ENCODE measurements at places on chromosomes 7 and 10. TPM values are rescaled to one million over a fixed set of nuclear protein-coding genes. Genes with fewer than 3 reads are reported as not detected.

GRCh38 chr10:129494176-129494575 lies 27.1 kb downstream of the MGMT start:
- H3K36me3 ChIP-seq, result peaks cover 37% of the 10 kb centered on the region
- no peaks in the 10 kb centered on the region for H3K27me3 ChIP-seq
- no peak for DNase-seq
- H3K4me1 ChIP-seq, result peaks cover 10% of the 10 kb centered on the region
- H3K27ac ChIP-seq, result no peak overlapping the region
- H3K4me3 ChIP-seq, result no peak overlapping the region

- H3K27ac ChIP-seq, result no peak overlapping the region
- H3K36me3 ChIP-seq, result no peaks in the 10 kb centered on the region
- DNase-seq, result no peak
- H3K27me3 ChIP-seq, result peaks cover 23% of the 10 kb centered on the region
Observed at GRCh38 chr10:4982764-4983226, 19.6 kb downstream of the AKR1C1 start.

GRCh38 chr7:151366166-151366879 lies 24.7 kb downstream of the NUB1 start:
- H3K4me1 ChIP-seq, result peaks cover 8% of the 10 kb centered on the region
- peak; percentile 18 for DNase-seq
- no peak overlapping the region for H3K27ac ChIP-seq
- peaks cover 22% of the 10 kb centered on the region for H3K36me3 ChIP-seq
- no peak overlapping the region for H3K4me3 ChIP-seq

ANKRD30A gene
- total RNA-seq, result not detected

GRCh38 chr10:32347363-32348022 lies 535 bp upstream of the EPC1 start:
- no peak for DNase-seq
- H3K4me1 ChIP-seq, result peaks cover 50% of the 10 kb centered on the region
- no peaks in the 10 kb centered on the region for H3K27me3 ChIP-seq
- H3K4me3 ChIP-seq, result peak overlapping the region; percentile 89

GRCh38 chr10:103171278-103171677 lies 21.8 kb downstream of the NT5C2 start:
- no peaks in the 10 kb centered on the region for H3K36me3 ChIP-seq
- no peak overlapping the region for H3K27ac ChIP-seq
- H3K4me3 ChIP-seq, result no peak overlapping the region
- peaks cover 5% of the 10 kb centered on the region for H3K4me1 ChIP-seq
- DNase-seq, result no peak

- H3K27me3 ChIP-seq, result peaks cover 40% of the 10 kb centered on the region
- H3K4me3 ChIP-seq, result no peak overlapping the region
- DNase-seq, result no peak
- H3K27ac ChIP-seq, result no peak overlapping the region
Observed at GRCh38 chr10:88070080-88070880, 206.9 kb downstream of the PTEN start.

GRCh38 chr7:37089972-37090371 lies 358.7 kb downstream of the ELMO1 start:
- no peak overlapping the region for H3K4me3 ChIP-seq
- H3K27me3 ChIP-seq, result no peaks in the 10 kb centered on the region

DNA sequence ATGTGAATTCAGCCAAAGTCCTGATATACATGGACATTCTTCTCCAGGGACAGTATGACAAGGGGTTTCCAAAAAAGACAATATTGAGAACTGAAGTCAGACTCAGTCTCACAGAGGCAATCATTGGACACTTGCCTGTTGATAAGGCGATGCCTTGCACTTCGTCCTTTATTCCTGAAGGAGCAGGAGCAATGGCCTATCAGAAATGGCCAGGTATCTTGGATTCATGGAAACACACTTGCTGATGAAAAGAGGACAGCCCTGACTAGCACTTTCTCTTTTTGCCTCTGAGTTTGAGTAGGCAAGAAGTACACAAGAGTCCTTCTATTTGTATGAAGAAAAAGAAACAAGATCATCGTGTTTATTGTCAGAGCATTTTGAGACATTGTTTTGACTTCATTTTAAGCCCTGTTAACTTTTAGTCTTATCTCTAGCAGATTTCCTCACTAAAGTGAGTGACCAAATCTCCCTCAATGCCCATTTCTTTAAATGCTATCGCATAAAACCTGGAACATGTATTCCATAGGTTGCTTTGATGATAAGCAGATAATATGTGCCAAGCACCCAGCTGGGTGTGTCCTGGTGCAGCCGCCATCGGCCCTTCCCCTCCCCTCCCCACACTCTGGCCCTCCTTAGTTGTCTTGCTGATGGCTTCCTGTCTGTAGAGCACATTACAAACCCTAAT lies 26.6 kb downstream of the ST8SIA6 start:
- no peak for DNase-seq
- H3K27me3 ChIP-seq, result no peaks in the 10 kb centered on the region

- H3K4me3 ChIP-seq, result no peak overlapping the region
- H3K4me1 ChIP-seq, result peaks cover 16% of the 10 kb centered on the region
- no peak for DNase-seq
- H3K27me3 ChIP-seq, result no peaks in the 10 kb centered on the region
Observed at GRCh38 chr7:121341933-121342332, 13.1 kb downstream of the WNT16 start.

NAT16 gene
- not detected for total RNA-seq

GRCh38 chr7:98085674-98086073 lies 21.0 kb upstream of the LMTK2 start:
- no peaks in the 10 kb centered on the region for H3K27me3 ChIP-seq
- H3K27ac ChIP-seq, result no peak overlapping the region
- H3K4me1 ChIP-seq, result no peaks in the 10 kb centered on the region
- no peak overlapping the region for H3K4me3 ChIP-seq
- no peak for DNase-seq

GRCh38 chr10:111233439-111233838 lies 156.6 kb downstream of the ADRA2A start:
- H3K36me3 ChIP-seq, result no peaks in the 10 kb centered on the region
- no peaks in the 10 kb centered on the region for H3K4me1 ChIP-seq
- no peak overlapping the region for H3K4me3 ChIP-seq
- H3K27me3 ChIP-seq, result peaks cover 13% of the 10 kb centered on the region
- no peak overlapping the region for H3K27ac ChIP-seq
- DNase-seq, result no peak

GRCh38 chr10:65194126-65194525 lies 1672.9 kb downstream of the REEP3 start:
- H3K36me3 ChIP-seq, result no peaks in the 10 kb centered on the region
- H3K4me3 ChIP-seq, result no peak overlapping the region
- no peak for DNase-seq
- H3K27me3 ChIP-seq, result no peaks in the 10 kb centered on the region

- DNase-seq, result no peak
- no peak overlapping the region for H3K27ac ChIP-seq
- no peaks in the 10 kb centered on the region for H3K4me1 ChIP-seq
- no peaks in the 10 kb centered on the region for H3K36me3 ChIP-seq
- no peaks in the 10 kb centered on the region for H3K27me3 ChIP-seq
Observed at GRCh38 chr10:1989090-1989489, 251.8 kb upstream of the ADARB2 start.

LRRC4 gene
- total RNA-seq, result not detected

AOAH gene
- total RNA-seq, result 136 TPM

GRCh38 chr10:88787463-88787862 lies 15.1 kb upstream of the LIPM start:
- H3K27ac ChIP-seq, result no peak overlapping the region
- H3K4me1 ChIP-seq, result peaks cover 8% of the 10 kb centered on the region
- H3K36me3 ChIP-seq, result no peaks in the 10 kb centered on the region
- DNase-seq, result no peak
- no peak overlapping the region for H3K4me3 ChIP-seq

DNA sequence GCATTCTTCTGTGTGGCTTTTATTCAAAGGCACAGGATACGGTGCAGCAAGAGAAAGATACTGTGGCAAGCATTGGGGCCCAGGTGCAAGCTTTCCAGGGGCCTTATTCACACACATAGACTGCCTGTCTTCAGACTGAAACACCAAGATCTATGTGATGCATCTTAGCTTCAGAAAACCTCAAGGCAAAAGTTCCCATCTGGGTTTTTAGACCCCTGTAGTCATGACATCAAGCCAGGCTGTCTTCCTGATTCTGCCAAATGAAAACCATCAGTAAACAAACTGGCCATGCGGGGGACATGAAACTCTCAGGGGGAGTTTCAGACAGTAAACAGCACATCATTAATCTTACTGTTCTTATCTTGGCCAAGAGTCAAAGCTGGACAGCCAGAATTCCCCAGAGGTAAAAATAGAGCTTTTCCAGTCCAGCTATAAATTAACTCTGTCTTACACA lies 9.8 kb downstream of the AGBL3 start:
- peaks cover 27% of the 10 kb centered on the region for H3K36me3 ChIP-seq
- H3K27me3 ChIP-seq, result no peaks in the 10 kb centered on the region
- H3K4me1 ChIP-seq, result peaks cover 19% of the 10 kb centered on the region
- H3K27ac ChIP-seq, result no peak overlapping the region

ABCC2 gene
- 1.5 TPM for total RNA-seq

HOXA4 gene
- total RNA-seq, result not detected

GRCh38 chr10:930625-931325 lies 730 bp downstream of the LARP4B start:
- peaks cover 6% of the 10 kb centered on the region for H3K36me3 ChIP-seq
- peak; percentile 66 for DNase-seq
- H3K27ac ChIP-seq, result peak overlapping the region; percentile 87
- H3K4me3 ChIP-seq, result peak overlapping the region; percentile 95
- peaks cover 29% of the 10 kb centered on the region for H3K4me1 ChIP-seq

DNA sequence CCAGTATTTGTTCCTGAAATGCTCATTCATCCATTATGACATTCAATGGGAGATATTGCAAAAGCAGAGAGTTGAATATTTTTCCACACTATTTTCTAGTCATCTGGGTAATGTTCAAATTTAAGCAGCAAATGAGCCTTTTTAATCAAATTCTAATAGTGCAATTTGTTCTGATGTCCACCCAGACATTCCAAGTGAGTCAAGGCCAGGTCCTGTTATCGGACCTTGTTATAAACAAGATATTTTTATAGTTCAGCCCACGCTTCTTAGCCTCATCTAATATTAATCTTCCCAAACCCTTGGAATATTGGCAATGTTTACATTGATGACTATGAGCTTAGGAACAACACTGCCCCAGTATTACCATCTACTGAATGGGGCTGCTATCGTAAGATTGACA lies 500.1 kb upstream of the PHF14 start:
- no peak overlapping the region for H3K27ac ChIP-seq
- no peak overlapping the region for H3K4me3 ChIP-seq
- H3K4me1 ChIP-seq, result no peaks in the 10 kb centered on the region
- no peak for DNase-seq
- H3K27me3 ChIP-seq, result no peaks in the 10 kb centered on the region
- no peaks in the 10 kb centered on the region for H3K36me3 ChIP-seq

KCNMA1 gene
- 2.8 TPM for total RNA-seq

DNA sequence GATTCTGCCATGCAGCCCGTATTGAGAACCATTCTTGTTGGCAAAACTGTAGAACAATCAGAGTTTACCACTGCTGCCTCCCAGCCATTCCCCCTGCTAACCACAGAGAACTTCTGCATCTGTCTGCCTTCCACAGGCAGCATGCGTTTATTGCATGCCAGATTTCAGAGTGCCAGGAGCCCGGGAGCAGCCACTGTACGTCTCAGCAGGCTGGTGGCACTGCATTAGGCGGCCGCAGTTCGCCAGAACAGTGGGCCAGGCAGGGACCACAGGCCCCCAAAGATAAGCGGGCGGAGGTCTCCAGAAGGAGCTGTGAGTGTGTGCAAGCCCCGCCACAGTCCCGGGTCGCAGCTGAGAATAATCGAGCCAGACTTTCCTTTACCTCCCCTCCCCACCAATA lies 31.8 kb downstream of the ZNF467 start:
- peaks cover 22% of the 10 kb centered on the region for H3K27me3 ChIP-seq
- DNase-seq, result no peak
- peak overlapping the region; percentile 68 for H3K27ac ChIP-seq
- H3K4me3 ChIP-seq, result no peak overlapping the region
- H3K36me3 ChIP-seq, result no peaks in the 10 kb centered on the region

DNA sequence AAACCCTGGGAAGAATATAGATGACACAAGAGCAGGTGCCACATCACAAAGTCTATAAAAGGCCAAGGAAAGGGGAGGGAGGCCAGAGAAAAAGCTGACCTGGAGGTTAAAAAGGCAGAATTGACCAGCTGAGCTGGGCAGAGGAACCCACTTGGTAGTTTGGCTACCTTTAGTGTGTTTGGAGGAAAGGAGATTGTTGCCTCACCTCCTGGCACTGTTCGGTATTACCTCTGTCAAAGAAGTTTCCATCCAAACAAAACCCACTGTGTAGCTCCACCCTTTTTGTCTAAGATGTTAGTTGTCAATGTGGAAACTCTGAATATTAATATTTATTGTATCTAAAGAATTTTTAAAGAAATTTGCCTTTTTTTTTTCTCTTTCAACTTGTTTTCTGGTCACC lies 23.4 kb downstream of the ENTPD7 start:
- H3K4me3 ChIP-seq, result no peak overlapping the region
- H3K4me1 ChIP-seq, result peaks cover 4% of the 10 kb centered on the region
- H3K36me3 ChIP-seq, result no peaks in the 10 kb centered on the region
- H3K27ac ChIP-seq, result no peak overlapping the region
- no peak for DNase-seq
- no peaks in the 10 kb centered on the region for H3K27me3 ChIP-seq

TUBAL3 gene
- total RNA-seq, result not detected

DNA sequence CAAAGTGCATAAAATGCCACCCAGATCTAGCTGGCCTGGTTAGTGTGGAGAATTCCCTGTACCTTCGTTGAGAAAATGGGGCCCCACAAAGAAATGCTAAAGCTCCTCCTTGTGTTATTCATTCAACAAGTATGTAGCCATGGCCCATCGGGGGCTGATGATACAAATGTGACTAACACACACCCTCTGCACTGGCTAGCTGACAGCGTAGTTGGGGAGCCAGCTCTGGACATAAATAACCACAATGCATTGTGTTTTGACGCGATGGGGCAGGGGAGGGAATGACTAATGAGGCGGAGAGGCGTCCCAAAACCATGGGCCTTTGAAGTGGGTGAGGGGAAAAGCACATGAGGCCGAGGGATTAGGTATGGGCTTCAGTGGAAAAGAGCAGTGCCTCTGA lies 28.2 kb upstream of the ASL start:
- no peak overlapping the region for H3K27ac ChIP-seq
- peaks cover 8% of the 10 kb centered on the region for H3K4me1 ChIP-seq
- H3K4me3 ChIP-seq, result no peak overlapping the region
- no peaks in the 10 kb centered on the region for H3K36me3 ChIP-seq
- DNase-seq, result no peak
- H3K27me3 ChIP-seq, result no peaks in the 10 kb centered on the region

DNA sequence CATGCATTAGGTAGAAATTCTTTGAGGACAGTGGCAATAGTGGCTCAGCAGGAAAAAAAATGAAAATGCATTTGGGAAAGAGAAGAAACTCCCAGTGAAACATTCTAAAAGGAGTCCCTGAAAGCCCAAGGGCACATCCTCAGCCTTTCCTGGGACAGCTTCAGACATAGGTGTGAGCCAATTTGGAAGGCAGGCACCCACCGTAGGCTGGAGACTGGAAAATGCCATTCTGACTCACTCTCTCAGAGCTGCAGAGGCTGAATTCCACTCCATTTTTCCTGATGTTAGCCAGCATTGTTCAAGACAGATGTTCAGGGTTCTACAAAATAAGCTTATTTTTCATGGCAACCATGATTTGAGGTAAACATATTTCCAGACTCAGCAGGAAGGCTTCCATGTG lies 379.0 kb upstream of the FZD8 start:
- no peak overlapping the region for H3K27ac ChIP-seq
- no peak for DNase-seq
- H3K36me3 ChIP-seq, result no peaks in the 10 kb centered on the region
- no peak overlapping the region for H3K4me3 ChIP-seq
- H3K4me1 ChIP-seq, result no peaks in the 10 kb centered on the region
- no peaks in the 10 kb centered on the region for H3K27me3 ChIP-seq

CALD1 gene
- 0.11 TPM for total RNA-seq

GRCh38 chr10:132654121-132654571 lies 116.6 kb downstream of the INPP5A start:
- H3K4me3 ChIP-seq, result no peak overlapping the region
- H3K4me1 ChIP-seq, result peaks cover 3% of the 10 kb centered on the region
- H3K36me3 ChIP-seq, result no peaks in the 10 kb centered on the region
- no peak overlapping the region for H3K27ac ChIP-seq
- no peaks in the 10 kb centered on the region for H3K27me3 ChIP-seq
